ENCODE measurements at places on chromosomes 13 and 19. TPM values are rescaled to one million over a fixed set of nuclear protein-coding genes. Genes with fewer than 3 reads are reported as not detected.

LRRC63 gene
- total RNA-seq: 0.83 TPM

THSD1 gene
- total RNA-seq: 0.28 TPM

ZNF536 gene
- not detected for total RNA-seq

KIR2DL1 gene
- not detected for total RNA-seq

TEX29 gene
- 0.93 TPM for total RNA-seq

EIF3K gene
- total RNA-seq: 297 TPM

KIR2DL3 gene
- total RNA-seq: not detected

KLK15 gene
- not detected for total RNA-seq

NXNL1 gene
- not detected for total RNA-seq

OR4F17 gene
- not detected for total RNA-seq

ZNF491 gene
- total RNA-seq: 0.80 TPM

SWSAP1 gene
- total RNA-seq: 2.9 TPM

ASF1B gene
- total RNA-seq: 94.8 TPM

DHPS gene
- total RNA-seq: 113 TPM

OCEL1 gene
- total RNA-seq: 22.6 TPM

PSG1 gene
- not detected for total RNA-seq

NCCRP1 gene
- not detected for total RNA-seq

ADAMTSL5 gene
- total RNA-seq: 3.5 TPM

S1PR4 gene
- total RNA-seq: 280 TPM

PSG11 gene
- total RNA-seq: not detected

KIR3DL1 gene
- total RNA-seq: 0.23 TPM

OR7A5 gene
- not detected for total RNA-seq

C13orf42 gene
- total RNA-seq: not detected

SUGP1 gene
- total RNA-seq: 63.1 TPM

SARS2 gene
- 32.7 TPM for total RNA-seq

PGLYRP2 gene
- total RNA-seq: 0.10 TPM

ADM5 gene
- total RNA-seq: 2.9 TPM

SULT2A1 gene
- not detected for total RNA-seq

TRPC4 gene
- not detected for total RNA-seq

ZNF575 gene
- 4.8 TPM for total RNA-seq

ZIC2 gene
- total RNA-seq: 1.0 TPM

R3HDM4 gene
- 116 TPM for total RNA-seq

INSL3 gene
- total RNA-seq: 7.9 TPM

IQCN gene
- 1.6 TPM for total RNA-seq

COX7A1 gene
- not detected for total RNA-seq

SYDE1 gene
- not detected for total RNA-seq

SIAH3 gene
- total RNA-seq: not detected

ZNF490 gene
- total RNA-seq: 16.9 TPM

FBXO27 gene
- total RNA-seq: 0.18 TPM

MEF2B gene
- 1.6 TPM for total RNA-seq

ZNF888 gene
- total RNA-seq: 5.9 TPM

CEACAM18 gene
- total RNA-seq: not detected

JSRP1 gene
- total RNA-seq: 0.73 TPM

MBNL2 gene
- 18.0 TPM for total RNA-seq

All from activated CD4-positive, alpha-beta memory T cell treated with anti-CD3 and anti-CD28 coated beads, Interleukin-2, amount 10 ng/mL, durations not matched to agents 7 days and 5 days (primary cell).